ENCODE measurements at places on chromosomes 13 and 19. TPM values are rescaled to one million over a fixed set of nuclear protein-coding genes. Genes with fewer than 3 reads are reported as not detected.
A peak's percentile ranks its signal among the peaks of the same experiment; 100 is the strongest.

- H3K4me1 ChIP-seq = peaks cover 27% of the 10 kb centered on the region
- no peak overlapping the region for H3K4me3 ChIP-seq
- no peaks in the 10 kb centered on the region for H3K27me3 ChIP-seq
- no peak overlapping the region for H3K27ac ChIP-seq
- no peak for DNase-seq
These were observed 100.4 kb downstream of the COL4A2 start for GRCh38 chr13:110407531-110407930.

GRCh38 chr19:14434543-14435319 is 1.6 kb downstream of the PKN1 start:
- peaks cover 3% of the 10 kb centered on the region for H3K36me3 ChIP-seq
- peak overlapping the region; percentile 84 for H3K4me3 ChIP-seq
- H3K27me3 ChIP-seq = no peaks in the 10 kb centered on the region
- peak; percentile 78 for DNase-seq
- H3K27ac ChIP-seq = peak overlapping the region; percentile 60

- no peaks in the 10 kb centered on the region for H3K4me1 ChIP-seq
- DNase-seq = no peak
- no peak overlapping the region for H3K4me3 ChIP-seq
- H3K36me3 ChIP-seq = no peaks in the 10 kb centered on the region
These were observed 672.8 kb downstream of the PCDH9 start for GRCh38 chr13:66557357-66557756.

GRCh38 chr13:92681239-92681638 is 545.4 kb upstream of the GPC6 start:
- no peaks in the 10 kb centered on the region for H3K36me3 ChIP-seq
- H3K27me3 ChIP-seq = no peaks in the 10 kb centered on the region
- H3K27ac ChIP-seq = no peak overlapping the region
- H3K4me3 ChIP-seq = no peak overlapping the region

DNA sequence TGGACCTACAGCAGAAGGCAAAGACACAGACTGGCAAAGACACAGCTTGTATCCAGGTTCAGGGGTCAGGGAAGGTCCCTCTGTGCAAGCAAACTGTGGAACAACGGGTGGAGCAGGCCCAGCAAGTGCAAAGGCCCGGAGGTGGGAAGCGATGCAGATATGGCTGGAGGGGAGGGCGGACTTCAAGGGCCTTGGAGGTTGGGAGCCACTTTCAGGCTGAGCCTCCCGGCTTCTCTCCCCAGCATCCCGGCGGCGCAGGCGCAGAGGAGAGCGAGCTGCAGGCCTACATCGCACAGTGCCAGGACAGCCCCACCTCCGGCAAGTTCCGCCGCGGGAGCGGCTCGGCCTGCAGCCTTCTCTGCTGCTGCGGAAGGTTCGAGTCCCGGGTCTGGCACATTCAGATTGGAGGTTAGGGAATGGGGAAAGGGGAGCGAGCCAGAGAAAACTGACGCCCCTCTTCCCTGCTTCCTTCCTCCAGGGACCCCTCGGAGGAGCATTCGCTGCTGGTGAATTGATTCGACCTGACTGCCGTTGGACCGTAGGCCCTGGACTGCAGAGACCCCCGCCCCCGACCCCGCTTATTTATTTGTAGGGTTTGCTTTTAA is 2.1 kb upstream of the PNPLA6 start:
- H3K36me3 ChIP-seq = peaks cover 1% of the 10 kb centered on the region
- DNase-seq = no peak
- H3K4me3 ChIP-seq = peak overlapping the region; percentile 98

DNA sequence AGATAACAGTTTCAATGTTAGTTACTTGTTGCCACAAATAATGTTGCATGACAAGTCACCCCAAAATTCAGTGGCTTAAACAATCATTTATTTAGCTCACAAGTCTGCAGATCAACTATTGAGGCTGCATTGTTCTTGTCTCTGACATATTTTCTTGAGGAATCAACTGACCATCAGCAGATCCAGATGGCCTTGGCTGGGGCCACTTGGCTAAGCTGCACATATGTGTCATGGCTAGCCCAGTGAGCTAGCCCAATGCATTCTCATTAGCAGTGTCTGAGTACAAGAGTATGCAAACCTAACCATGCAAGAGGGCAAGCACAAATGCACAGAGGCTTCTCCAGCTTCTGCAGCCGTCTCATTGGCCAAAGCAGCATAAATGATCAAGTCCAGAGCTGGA is 180.4 kb downstream of the DNAJC15 start:
- no peak overlapping the region for H3K4me3 ChIP-seq
- H3K4me1 ChIP-seq = peaks cover 14% of the 10 kb centered on the region
- no peaks in the 10 kb centered on the region for H3K27me3 ChIP-seq
- no peak overlapping the region for H3K27ac ChIP-seq
- H3K36me3 ChIP-seq = no peaks in the 10 kb centered on the region

GRCh38 chr19:18932216-18932841 is 8.7 kb downstream of the HOMER3 start:
- H3K4me3 ChIP-seq = no peak overlapping the region
- no peak overlapping the region for H3K27ac ChIP-seq
- no peaks in the 10 kb centered on the region for H3K4me1 ChIP-seq
- no peaks in the 10 kb centered on the region for H3K27me3 ChIP-seq
- DNase-seq = peak; percentile 29

DNA sequence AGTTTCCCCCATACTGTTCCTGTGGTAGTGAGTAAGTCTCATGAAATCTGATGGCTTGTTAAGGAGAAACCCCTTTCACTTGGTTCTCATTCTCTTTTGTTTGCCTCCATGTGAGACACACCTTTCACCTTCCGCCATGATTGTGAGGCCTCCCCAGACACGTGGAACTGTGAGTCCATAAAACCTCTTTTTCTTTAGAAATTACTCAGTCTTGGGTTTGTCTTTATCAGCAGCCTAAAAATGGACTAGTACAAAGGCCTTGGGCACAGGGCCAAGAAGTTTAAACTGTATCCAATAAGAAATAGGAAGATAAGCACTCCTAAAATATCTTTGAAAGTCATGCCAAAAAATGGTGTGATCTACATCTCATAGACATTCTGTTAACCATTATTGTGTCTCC is 176.9 kb downstream of the TBC1D4 start:
- no peaks in the 10 kb centered on the region for H3K36me3 ChIP-seq
- no peak overlapping the region for H3K27ac ChIP-seq
- H3K4me1 ChIP-seq = peaks cover 9% of the 10 kb centered on the region
- no peak for DNase-seq
- H3K27me3 ChIP-seq = no peaks in the 10 kb centered on the region
- no peak overlapping the region for H3K4me3 ChIP-seq

DNA sequence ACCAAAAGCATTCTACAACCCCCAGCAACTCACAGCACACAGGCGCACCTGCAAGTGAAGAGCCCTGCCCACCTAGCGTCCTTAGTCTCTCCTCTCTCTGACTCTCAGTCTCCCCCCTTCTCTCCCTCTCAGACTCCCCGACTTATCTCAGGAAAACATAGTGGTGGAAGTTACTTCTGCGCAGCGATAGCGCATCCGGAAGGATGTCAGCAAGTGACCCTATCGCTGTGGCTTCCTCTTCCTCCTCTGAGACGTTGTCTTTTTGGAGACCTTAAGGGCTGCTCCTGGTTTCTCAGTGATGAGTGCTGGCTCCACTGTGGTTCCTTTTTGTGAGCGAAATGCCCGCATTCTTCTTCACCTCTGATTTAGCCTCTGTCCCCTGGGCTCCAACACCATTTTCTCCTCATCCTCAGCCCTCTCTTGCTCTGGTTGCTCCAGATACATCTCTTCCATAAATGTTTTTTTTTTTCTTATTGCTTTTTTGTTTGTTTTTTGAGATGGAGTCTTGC is 1.4 kb upstream of the YIF1B start:
- no peak overlapping the region for H3K27ac ChIP-seq
- peaks cover 5% of the 10 kb centered on the region for H3K4me1 ChIP-seq
- no peaks in the 10 kb centered on the region for H3K27me3 ChIP-seq
- no peak overlapping the region for H3K4me3 ChIP-seq
- H3K36me3 ChIP-seq = no peaks in the 10 kb centered on the region
- no peak for DNase-seq

The PSG6 gene
- total RNA-seq = not detected

The NPAS1 gene
- total RNA-seq = 1.6 TPM

The EDNRB gene
- total RNA-seq = not detected

The COG3 gene
- total RNA-seq = 30.8 TPM

The CCDC70 gene
- total RNA-seq = not detected
